Ureter (tissue), 1 donor: ENCODE measurements at places on chromosomes 5 and 9. TPM values are rescaled to one million over a fixed set of nuclear protein-coding genes. Genes with fewer than 3 reads are reported as not detected.
A peak's percentile ranks its signal among the peaks of the same experiment; 100 is the strongest.

The CEP78 gene
- 10.2 TPM for total RNA-seq

The PCDHGA9 gene
- total RNA-seq, result 8.9 TPM

The C5orf58 gene
- total RNA-seq, result not detected

The SLC6A7 gene
- 0.10 TPM for total RNA-seq

The ASS1 gene
- 271 TPM for total RNA-seq

The PTGER4 gene
- total RNA-seq, result 10.3 TPM

The FLT4 gene
- total RNA-seq, result 12.1 TPM

The INSL6 gene
- total RNA-seq, result not detected

The GLDC gene
- total RNA-seq, result 117 TPM

The CDKN2B-AS1 gene
- 1.5 TPM for total RNA-seq

GRCh38 chr5:36683821-36684434 is 77.5 kb downstream of the SLC1A3 start:
- DNase-seq, result no peak

GRCh38 chr9:136306211-136307208 is 2.6 kb upstream of the CCDC187 start:
- DNase-seq, result no peak

DNA sequence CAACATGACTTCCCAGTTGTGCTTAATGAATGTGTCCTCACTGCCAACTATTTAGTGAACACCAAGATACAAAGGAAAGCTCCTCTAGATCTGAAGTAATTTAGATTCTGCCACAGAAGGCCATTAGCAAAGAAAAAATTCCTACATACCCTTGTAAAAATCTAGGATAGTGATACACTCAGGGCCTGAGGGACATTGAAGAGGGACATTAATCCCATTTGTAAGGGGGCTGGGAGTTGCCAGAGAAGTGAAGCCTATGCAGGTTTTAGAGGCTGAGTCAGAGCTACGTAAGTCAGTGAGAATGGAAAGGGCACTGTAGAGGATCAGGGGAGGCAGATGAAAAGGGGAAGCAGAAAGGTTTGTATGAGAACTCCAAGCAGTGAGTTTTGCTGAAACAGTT is 286.9 kb upstream of the TARS1 start:
- DNase-seq, result no peak

DNA sequence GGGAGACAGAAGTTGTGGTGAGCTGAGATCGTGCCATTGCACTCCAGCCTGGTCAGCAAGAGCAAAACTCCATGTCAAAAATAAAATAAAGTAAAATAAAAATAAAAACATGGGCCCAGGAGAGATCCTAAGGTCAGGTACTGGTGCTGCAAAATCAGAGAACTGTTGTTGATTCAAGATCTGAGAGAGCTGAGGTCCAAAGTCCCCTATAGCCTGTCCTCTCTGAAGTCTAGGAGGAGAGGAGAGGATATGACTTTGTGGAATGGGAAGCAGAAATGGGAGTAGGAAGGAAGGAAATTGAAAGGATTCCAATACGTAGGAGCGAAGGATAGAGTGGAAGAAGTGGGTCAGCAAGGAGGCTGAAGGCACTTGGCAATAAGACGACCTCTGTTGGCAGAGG is 4.6 kb upstream of the OR1L4 start:
- DNase-seq, result no peak

DNA sequence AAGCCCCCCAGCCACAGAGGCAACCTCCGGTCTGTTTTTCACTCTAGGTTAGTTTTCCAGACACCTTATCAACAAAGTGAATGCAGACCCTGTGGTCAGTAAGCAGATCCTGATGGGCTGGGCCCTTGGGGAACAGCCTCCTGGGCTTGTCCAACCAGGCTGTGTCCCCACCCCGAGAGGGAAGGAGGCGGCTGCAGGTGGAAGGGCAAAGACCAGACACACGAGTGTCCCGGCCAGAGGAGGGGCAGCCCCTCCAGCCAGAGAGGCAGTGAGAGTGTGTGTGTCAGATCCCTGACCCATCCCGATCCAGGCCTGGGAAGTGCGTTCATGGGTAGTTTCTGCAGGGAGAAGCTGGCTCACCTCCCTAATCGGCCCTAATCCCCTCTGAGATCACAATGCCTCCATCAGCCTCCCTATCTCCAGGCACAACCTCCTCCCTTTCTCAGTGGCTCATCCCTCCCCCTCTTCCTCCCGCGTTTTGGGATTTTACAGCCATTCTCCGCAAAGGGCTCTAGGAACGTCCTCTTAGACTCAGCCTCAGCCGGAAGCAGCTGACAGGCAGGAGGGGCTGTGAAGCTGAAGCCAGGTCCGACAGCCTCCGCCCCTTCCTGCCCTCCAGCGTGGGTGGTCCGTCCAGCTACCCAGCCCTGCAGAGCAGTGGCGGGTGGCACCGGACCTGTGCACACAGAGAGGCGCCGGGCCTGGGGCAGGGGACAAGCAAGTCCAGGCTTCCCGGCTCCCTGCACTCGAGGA is 9.7 kb downstream of the SLC12A7 start:
- DNase-seq, result no peak

GRCh38 chr9:34500623-34501267 is 22.0 kb downstream of the ENHO start:
- DNase-seq, result peak; percentile 65

DNA sequence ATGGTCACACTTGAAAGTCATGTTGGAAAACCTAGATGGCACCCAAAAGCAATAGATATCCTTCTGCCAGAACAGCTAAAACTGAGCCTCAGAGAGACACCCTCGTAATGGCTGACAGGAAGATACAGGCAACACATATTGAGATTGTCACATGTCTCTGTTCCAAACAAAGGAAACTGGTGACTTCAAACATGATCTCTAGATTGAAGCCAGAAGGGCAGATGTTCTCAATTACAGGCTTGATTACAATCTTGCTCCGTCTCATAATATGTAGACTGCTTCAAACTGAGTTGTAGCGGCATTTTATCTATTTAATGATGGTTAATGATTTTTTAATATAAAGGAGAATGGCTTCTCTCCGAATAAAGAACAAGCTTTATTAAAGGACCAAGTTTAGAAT is 774.3 kb downstream of the KCTD16 start:
- DNase-seq, result no peak

- DNase-seq, result no peak
These were observed 531.6 kb downstream of the PSAT1 start for GRCh38 chr9:78828521-78828920.

DNA sequence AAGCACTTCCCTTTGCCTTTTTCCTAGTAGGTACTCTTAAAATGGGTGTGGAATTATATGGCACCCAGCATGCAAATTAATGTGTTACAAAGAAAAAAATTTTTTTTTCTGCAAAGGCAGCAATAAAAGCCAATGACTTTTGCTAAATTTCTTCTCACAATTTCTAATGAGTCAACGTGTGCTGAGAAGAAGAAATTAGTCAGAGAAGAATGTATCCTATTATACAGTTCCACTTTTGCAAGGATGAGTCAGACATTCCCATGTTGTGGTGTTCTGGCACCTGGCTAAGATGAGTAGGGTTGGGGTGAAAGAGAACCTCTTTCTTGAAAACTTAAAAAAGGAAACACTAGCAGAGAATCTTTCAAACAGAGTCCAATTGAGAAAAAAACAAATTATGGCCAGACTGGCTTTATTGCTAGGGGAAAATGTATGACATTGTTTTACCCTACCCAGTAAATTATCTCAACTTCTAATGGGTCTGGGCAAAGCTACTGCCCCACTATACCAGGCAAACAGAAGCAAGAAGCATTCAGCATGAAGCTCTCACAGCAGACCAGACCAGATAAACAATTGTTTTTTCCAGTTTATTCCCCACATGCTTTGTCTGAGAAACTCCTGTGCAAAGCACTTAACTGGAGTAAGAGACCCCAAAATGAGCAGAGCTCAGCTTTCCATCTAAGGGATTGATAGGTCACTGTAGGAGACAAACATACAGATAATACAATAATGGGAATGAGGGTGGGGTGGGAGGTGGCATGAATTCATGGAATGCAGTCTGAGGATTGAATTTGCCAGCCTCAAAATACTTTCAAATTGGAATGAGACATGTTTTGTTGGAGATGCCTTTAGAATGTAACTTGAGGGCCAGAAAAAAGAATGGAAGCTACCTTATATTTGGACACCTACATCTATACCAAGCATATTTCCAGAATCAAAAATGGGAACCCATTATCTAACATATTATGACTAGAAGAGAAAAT is 220.8 kb upstream of the RFX3 start:
- no peak for DNase-seq

DNA sequence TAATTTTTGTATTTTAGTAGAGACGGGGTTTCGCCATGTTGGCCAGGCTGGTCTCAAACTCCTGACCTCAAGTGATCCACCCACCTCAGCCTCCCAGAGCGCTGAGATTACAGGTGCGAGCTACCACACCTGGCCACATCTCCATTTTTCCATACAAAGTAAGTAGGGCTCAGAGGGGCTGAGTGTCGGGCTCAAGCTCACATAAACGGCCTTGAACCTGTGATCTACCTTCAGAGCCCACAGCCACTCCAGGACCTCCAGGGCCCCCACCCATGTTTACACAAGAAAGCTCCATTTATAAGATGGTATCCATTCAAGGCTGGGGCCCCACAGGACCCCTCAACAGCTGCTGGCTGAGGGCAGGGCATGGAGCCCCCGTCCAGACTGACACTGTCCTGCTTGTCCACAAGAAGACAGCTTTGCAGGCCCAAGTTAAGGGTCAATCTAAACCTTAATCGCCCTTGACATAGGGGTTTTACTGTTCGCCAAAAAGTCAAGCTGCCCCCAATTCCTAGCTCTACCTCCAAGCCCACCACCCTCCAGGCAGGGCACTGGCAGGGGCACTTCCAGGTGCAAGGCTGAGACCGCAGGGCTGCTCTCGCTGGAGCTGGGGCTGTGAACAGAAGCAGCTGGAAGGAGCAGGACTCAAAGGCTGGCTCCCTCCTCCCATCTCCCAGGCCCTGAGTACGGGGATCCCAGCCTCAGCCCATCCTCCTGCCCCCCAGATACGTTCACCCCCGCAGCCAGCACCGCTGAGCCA is 18.9 kb downstream of the FAM78A start:
- no peak for DNase-seq

GRCh38 chr5:101676646-101677045 is 619.4 kb downstream of the SLCO4C1 start:
- DNase-seq, result no peak

GRCh38 chr9:6959270-6960000 is 201.7 kb downstream of the KDM4C start:
- DNase-seq, result no peak

DNA sequence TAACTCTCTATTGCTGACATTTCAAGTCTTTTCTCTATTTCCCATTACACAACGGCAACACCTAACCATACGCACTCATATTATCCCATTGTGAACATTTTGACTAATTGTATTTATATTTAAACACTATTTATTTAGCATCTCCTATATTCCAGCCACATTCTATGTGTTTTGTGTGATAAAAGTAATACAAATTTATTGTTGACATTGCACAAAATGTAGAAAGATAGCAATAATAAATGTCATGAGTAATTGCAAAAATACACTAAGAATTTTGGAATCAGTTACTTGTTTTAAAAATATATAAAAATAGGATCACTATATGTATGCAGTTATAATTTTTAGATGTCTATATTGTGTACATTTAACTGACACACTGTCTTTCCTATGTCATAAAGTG is 413.0 kb upstream of the PTPRD start:
- DNase-seq, result no peak

GRCh38 chr5:153960269-153961215 is 78.2 kb downstream of the FAM114A2 start:
- no peak for DNase-seq

GRCh38 chr9:95852059-95853032 is 23.1 kb upstream of the ERCC6L2 start:
- DNase-seq, result no peak

DNA sequence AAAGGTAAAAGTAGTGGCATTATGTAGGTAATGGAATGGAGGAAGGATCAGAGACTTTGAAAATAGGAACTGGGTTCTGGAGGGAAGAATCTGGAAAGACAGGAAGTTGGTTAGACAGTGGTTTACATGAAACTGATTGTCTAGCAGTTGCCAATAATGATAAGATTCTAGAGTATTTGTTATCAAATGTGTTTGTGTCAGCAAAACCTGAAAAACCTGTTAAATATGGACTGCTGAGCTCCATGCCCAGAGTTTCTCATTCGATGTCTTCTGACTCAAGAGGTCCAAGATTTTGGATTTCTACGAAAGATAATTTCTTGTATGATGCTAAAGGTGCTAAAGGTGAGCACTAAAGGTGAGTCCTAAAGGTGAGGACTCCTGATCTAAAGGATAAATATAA is 515.0 kb upstream of the TUSC1 start:
- DNase-seq, result no peak

GRCh38 chr5:175595905-175596304 is 62.0 kb upstream of the HRH2 start:
- no peak for DNase-seq

- no peak for DNase-seq
These were observed 81.9 kb upstream of the LHFPL2 start for GRCh38 chr5:78730300-78731094.
